ENCODE measurements at places on chromosomes 16 and 17.

DNA sequence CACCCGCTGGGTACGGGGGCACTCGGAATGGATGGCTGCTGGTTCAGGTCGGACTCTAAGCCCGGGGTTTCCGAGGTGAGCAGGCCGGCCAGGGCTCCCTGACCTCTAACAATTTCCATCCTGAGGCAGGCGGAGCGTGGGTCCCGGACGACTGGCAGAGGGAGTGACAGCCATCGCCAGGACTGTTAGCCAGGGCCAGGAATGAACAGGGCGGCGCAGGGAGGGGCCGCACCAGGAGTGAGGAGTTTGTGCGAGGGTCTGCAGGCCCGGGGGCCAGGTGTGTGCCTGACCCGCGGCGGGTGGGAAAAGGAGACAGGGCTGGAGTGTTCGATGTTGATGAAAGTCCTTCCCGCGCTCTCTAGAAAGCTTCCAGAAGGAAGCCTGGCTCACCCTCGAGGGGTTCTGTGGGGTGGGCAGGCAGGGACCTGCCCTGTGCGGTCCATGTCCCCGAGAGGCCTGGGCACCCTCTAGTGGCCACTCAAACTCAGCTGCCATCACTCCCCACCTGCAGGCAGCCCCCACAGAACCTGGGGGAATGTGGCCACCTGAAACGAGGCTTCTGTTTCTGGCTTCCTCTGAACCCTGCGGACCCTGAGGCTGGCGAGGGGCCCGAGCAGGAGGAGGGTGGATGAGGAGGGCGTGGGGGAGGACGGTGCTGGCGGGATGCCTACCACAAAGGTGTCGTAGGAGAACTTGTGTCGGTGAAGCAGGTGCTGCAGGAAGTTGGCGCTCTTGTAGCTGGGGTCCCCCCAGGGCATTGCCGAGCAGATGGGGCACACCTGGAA, 8.2 kb downstream of the RNF166 start:
- DNase-seq = no peak

- no peak for DNase-seq
Measured at GRCh38 chr17:55416000-55416399, 5.6 kb downstream of the MMD start.

- no peak for DNase-seq
Measured at GRCh38 chr17:53630638-53631037, 192.1 kb upstream of the KIF2B start.

DNA sequence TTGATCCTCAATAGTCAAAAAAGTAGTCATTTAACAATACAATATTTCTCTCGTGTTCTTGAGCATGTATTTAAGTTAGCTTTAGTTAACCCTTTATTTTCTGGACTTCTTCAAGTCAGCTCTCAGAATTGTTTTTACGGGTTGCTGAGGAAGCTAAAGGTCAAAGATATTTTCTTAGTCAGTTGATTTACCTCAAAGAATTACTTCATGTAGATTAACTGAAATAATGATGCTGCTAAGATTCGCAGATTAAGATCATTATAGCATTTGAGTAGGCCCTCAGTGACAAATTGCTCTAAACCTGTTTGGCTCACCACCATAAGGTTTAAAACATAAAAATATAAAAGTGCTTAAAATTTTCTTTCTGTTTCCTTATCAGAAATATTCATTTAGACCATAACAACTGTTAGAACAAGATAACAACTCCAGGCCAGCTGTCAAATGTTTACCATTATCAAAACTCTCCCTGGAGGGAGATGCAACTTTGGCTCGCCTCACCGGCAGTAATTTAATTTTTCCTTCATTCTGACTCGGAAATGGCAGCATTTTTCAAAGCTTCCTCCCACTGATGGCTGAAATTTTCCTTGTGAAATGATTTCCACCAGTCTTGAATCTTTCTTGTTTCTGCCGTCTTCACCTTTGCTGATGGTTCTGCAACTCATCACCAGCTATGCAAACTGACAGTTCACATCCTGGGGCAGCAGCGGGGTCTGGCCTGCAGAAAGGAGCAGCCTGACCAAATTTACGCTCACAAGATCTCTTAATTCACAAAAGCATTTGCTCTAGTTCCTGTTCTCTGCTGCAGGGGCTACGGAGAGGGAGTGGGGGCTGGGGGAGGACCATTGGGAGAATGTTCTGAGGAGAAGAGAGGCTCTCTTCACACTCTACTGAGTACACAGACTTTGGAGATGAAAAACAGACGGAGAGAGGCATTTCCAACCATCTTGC, 254.8 kb upstream of the TBX2 start:
- DNase-seq = no peak

DNA sequence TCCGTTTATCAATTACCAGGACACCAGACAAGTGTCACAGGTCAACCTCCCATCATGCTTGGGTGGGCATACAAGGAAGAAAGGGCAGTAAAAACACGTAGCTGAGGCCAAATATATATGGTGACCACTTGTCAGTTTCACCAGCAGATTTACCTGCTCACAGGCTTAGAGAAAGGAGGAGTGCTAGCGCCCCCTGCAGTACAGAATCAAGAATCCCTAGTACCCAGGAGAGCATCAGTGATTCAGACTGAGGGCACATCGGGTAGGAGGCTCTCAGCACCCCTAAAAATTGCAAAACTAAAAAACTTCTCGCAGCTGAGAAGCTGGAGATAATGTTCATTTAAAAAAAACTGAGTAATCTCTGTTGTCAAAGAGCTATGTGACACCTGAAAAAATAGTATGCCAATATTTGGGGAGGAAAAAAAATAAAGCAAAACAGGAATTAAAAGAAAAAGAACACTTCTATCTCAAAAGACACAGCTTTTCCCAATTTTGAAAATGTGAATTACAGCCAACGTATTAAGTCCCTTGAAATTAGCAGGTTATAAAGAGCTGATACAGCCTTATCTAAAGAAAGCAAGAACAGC, 21.2 kb upstream of the MON1B start:
- DNase-seq = no peak

GRCh38 chr17:18917506-18918032, 34.4 kb upstream of the SLC5A10 start:
- DNase-seq = no peak

DNA sequence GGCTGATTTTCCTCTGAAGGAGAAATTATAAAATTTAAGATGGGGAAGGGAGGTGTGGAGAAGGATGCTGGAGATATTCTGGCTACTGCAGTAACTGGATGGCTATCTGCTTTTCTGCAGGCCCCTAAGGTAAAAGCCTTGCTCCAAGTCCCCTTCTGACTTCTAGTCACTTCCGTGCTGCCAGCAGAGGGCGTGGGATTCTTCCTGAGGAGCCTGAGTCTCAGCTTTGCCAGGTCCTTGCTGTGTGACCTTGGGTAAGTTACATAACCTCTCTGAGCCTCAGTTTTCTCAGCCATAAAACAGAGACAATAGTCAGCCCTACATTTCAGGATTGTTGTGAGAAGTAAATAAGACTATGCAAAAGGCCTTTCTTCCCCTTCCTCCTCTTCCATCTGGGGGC, 24.3 kb upstream of the TMEM220 start:
- DNase-seq = no peak

DNA sequence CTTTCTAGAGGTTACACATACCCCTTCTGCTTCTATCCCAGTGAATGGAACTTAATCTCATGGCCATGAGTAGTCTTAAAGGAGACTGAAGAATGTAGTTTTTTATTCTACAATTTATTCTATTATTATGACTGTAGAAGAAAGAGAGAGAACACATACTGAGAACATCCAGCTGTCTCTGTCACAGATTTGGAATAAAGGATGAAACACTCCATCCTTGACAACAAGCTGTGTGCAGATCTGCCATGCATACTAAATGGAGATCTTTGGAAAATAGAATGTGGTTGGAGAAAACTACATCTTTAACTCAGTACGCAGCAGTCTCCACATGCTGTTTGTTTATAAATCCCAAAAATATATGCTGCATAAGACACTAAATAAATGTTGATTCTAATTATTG, 54.1 kb upstream of the NUDT7 start:
- no peak for DNase-seq

GRCh38 chr17:17712268-17712924, 31.1 kb downstream of the RAI1 start:
- peak; percentile 80 for DNase-seq

GRCh38 chr16:57264381-57264780, 19.3 kb downstream of the ARL2BP start:
- no peak for DNase-seq

DNA sequence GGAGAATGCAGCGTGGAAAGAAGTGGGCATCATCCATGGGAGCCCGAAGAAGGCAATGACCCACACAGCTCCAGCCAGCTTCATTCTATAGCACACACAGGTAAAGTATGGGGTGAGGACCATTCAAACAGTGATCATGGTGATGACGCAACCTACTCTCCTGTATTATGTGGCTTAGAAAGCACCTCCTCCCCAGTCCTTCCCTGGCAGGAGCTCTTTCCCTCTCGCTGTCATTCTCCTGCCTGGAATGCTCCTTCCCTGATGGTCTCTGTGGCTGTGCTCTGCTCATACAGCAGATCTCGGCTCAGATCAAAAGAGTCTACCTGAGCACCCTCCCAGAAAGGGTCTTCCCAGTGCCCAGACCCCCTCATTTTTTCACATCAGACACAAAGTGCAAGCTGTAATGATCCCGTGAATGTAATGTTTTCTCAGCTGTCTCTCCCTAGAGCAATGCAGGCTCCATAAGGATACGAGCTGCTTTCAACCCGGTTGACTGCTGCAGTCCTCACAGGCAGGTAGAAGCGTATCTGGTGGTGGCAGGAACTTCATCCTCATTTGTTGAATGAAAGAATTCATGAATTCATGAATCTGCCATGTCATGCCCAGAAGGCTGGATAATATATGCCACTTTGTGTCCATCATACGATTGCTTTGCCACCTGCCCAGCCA, 248.8 kb downstream of the HS3ST3A1 start:
- DNase-seq = no peak

GRCh38 chr16:84633622-84634021, 14.7 kb upstream of the KLHL36 start:
- DNase-seq = no peak

- no peak for DNase-seq
Measured at GRCh38 chr17:10151667-10152496, 46.5 kb downstream of the GAS7 start.

DNA sequence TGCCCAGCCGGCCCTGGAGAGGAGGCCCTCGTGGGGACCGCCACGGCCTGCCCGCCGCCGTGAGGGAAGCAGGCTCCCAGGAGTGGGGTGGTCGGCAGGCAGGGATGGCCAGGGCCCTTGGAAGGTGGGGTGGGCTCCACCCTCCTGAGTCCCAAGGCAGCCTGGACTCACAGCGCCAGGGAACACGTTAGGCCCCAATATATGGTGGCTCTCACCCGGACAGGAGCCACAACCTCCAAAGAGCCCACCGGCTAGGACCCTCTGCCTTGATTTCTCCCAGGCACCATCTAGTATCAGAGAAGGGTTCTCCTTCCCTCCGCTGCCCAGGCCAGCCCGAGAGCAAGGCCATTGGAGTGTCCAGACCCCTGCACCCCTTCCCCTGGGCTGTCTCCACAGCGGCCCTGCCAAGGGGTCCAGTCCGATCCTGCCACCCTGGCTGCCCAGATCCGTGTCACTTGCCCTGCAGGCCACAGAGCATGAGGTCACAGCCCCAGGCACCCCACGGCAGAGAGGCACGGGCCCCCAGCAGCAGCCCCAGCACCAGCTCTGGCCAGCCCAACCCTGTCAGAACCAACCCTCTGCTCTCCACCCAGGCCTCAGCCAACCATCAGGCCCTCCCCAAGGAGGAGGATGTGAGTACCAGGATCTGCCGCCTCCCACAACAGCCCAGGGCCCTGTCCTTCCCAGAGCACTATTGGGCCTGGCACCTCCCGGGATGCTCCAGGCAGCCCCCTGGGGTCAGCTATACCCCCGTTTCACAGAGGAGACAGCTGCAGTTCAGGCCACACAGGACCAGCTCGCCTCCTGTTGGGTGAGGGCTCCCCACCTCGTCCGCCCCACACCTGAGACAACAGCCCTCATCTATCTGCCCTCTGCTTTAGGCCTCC, 1.1 kb upstream of the AXIN1 start:
- no peak for DNase-seq

- DNase-seq = peak; percentile 39
Measured at GRCh38 chr17:32142857-32143526, 690 bp downstream of the RHOT1 start.

DNA sequence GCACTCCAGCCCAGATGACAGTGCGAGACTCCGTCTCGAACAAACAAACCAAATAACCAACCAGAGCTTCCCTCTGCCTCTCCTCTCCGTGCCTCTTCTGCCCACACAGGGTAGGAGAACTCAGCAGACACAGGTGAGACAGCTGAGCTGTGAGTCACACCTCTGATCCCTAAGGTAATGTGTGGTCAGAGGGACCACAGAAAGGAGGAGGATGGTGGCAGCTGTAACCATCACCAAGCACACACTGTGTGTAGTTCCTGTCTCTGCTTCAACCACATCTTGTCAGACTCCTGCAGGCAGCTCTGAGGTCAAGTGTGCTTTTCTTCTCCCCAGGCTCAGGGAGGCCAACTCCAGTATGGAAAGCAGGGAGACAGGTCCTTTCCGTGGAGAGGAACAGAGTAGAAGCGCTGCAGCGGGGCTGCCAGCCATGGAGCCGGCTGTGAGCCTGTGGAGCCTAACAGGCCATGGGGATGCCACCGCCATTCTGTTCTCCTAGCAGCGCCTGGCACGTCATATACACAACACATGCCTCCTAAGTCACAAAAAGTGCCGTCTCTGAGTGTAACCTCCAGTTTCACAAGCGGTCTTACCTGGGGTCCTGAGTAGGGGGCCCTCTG, 7.1 kb downstream of the NUDT16L1 start:
- DNase-seq = no peak

GRCh38 chr17:41486809-41487530, 2.7 kb downstream of the KRT36 start:
- no peak for DNase-seq

DNA sequence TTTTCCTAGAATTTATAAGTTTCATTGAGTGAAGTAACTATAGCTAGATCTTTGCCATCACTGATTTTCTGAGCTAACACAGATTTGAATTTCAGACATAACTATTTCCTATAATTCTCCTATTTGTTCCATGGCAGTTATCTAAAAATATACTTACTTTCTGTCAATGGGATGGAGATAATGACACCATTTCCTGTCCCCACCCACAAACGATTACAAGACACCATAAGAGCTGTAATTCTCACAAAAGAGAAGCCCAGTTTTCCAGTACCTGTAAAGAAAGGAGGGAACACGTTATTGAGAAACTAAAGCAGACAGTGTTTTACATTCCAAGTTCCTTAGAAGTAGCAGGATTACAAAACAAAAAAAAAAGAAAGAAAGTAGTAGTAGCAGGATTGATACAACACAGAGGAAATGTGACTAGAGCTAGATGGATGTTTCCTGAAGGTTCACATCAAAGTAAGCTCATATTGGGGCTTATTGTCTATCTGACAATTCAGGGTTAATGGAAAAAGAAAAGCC, 110.9 kb upstream of the TOB1 start:
- DNase-seq = no peak

Data from AG04450 (cell line).